Left renal pelvis (tissue), 4 donors: ENCODE measurements at places on chromosomes 12 and 14.

DNA sequence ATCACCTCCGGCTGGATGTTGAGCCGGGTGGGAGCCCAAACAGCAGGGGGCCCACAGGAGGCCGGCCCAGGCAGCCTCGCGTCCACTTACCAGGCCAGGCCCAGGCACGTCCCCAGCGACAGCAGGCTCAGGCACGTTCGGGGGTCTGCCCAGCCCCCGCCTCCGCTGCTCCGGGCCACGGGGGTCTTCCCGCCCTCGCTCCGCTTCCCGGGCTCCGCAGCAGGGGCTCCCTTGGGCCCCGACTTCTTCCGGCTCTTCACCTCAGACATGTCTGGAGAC is 216 bp downstream of the IKBIP start:
- DNase-seq: no peak

DNA sequence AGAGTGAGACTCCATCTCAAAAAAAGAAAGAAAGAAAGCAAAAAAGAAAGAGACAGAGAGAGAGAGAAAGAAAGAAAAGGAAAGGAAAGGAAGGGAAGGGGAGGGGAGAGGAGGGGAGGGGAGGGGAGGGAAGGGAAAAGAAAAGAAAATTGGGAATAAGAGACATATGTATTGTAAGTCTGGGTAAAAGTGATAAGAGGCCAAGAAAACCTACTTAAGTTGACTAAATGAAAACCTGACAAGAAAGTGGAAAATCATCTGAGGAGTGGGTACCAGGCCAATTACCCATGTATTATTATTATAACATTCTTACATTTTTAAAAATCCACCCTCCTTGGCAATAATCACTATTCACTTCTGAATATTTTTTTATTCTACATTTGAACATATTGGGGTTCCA is 46.0 kb downstream of the JKAMP start:
- DNase-seq: no peak

GRCh38 chr12:88816201-88816600 is 235.9 kb upstream of the KITLG start:
- no peak for DNase-seq

- no peak for DNase-seq
These were observed 208.4 kb downstream of the PAWR start for GRCh38 chr12:79482323-79482722.

GRCh38 chr12:110171186-110171538 is 47.0 kb downstream of the IFT81 start:
- DNase-seq: no peak

DNA sequence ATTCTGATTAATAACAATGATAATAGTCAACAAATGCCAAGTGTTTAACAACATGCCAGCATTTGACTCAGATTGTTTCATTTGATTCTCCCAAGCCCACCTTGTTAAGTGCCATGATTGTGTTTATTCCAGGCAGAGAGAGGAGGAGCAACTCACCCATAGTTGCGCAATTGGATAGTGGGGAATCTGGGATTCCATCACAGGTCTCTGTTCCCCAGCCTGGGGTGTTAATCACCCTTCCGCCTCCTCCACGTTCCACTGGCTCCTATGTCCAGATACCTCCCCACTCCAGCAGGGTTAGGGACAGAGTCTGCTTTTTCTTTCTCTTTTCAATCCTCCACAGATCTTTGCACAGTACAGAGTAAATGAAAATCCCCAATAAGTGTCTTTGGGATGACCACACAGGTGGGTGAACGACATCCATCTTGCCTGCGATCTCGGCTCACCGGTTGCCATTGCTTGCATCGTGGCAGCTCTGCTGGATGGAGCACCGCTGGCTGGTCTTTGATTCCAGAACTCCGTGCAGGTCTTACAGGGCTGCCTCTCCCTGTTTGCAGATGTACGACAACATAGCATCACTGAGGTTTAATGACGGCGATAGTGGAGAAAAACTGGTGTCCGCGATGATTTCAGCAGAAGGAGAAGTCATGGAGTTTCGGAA is 78.8 kb downstream of the DNAH10 start:
- DNase-seq: no peak

- no peak for DNase-seq
These were observed 313.1 kb downstream of the SLC6A15 start for GRCh38 chr12:84599539-84599938.

DNA sequence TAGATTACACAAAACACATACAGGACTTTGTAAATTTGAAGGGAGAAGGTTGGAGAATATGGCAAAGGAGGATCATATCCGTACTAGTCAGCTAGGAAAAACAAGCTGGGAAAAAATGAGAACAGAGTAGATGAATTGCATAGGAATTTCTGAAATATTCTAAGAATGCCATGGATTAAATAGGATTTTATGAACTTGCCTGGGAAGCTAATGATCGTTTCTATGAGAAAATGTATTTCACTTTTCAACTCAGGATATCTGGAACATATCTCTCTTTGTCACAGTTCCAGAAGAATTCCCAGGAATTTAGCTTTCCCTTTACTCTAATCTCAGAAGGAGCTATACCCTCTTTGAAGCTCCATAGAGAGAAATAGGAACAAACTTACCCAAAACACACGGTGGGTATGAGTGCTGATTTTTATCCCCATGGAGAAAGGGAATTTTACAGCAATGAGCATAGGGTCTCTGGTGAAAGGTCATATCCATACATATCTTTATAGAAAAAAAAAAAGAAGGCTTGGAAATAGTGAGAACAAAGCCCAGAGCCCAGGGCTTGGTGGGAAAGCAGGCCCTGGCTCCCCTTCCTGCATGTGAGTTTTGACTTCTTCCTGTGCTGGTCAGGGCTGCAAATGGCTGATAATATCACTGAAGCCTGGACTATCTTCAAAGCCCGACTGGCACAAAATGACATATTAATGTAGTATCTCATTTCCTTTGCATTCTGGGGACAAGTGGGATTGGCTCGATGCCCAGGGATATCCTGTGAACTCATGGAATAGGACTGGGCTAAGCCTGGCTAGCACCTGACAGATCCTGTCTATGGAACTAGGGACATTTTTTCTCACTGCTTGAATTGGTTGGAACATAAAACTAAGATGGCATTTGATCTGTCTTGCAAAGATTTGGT is 136.3 kb downstream of the AEBP2 start:
- DNase-seq: no peak

- DNase-seq: no peak
These were observed 25.4 kb downstream of the PPP4R3A start for GRCh38 chr14:91484744-91485143.

- DNase-seq: no peak
These were observed 47.7 kb downstream of the SPRING1 start for GRCh38 chr12:116689979-116690744.

DNA sequence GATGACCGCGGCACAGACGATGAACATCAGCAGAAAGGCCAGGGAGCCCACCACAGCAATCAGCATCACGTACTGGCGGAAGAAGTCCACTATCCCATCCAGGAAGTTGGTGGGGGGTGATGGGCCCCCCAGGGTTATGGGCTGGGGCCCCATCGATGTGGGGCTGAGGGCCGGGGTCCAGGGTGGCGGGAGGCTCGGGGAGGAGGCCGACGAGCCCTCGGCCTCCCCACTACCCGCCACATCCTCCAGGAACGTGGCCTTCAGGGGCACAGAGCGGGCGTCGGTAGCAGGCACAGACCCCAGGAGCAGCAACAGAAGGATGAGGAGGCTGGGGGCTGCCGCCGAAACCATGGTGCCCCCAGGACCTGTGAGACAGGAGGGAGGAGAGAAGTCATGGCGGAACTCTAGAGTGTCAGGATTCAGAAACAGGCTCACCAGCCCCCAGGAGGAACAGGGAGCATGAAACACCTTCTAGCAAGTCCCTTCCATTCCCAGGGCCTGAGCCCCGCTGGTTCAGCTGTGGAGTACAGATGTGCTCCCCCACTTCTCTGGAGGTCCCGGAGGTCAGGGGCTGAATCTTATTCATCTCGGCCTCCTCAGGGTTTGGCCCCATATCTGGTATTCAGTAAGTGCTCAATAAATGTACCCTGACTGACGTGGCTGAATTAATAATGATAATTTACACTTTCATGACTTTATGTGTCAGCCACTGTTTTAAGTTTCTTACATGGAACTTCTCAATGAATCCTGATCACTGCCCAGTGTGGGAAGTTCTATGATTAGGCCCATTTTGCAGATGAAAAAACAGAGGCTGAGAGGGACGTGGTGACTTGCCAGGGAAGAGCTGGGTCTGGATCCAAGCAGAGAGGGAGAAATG is 5.6 kb downstream of the TMEM119 start:
- DNase-seq: no peak

DNA sequence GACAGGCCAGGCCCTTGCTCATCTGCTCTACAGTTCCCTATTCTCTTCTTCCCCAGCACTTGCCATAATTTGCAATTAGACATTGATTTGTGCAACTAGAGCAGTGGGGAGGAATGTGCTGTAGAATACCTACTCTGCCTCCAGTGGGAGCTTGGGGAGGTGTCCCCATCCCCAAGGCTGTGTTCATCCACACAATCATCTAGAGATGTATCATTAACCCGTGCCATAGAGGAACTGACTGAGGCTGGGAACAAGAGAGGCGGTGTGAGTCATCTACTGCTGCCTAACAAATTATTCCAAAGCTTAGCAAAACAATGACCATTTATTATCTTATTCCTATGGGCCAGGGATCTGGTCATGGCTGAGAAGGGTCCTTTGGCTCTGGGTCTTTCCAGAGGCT is 5.1 kb upstream of the OTUB2 start:
- DNase-seq: no peak

- DNase-seq: no peak
These were observed 1206.6 kb upstream of the TMEM132C start for GRCh38 chr12:127060310-127060847.

- no peak for DNase-seq
These were observed 132.3 kb downstream of the ADGRD1 start for GRCh38 chr12:131085816-131086591.

GRCh38 chr12:10540776-10541205 is 35.1 kb downstream of the EIF2S3B start:
- no peak for DNase-seq

- DNase-seq: no peak
These were observed 1339.2 kb downstream of the AACS start for GRCh38 chr12:126404293-126404881.

GRCh38 chr12:122527478-122527944 is 462 bp downstream of the KNTC1 start:
- no peak for DNase-seq

DNA sequence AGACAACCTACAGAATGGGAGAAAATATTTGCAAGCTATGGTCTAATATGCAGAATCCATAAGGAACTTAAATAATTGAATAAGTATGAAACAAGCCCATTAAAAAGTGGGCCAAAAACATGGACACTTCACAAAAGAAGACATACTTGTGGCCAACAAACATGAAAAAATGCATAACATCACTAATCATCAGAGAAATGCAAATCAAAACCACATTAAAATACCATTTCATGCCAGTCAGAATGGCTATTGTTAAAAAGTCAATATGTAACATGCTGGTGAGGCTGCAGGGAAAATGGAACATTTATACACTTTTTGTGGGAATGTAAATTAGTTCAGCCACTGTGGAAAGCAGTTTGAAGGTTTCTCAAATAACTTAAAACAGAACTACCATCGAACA is 945.4 kb upstream of the FLRT2 start:
- no peak for DNase-seq

DNA sequence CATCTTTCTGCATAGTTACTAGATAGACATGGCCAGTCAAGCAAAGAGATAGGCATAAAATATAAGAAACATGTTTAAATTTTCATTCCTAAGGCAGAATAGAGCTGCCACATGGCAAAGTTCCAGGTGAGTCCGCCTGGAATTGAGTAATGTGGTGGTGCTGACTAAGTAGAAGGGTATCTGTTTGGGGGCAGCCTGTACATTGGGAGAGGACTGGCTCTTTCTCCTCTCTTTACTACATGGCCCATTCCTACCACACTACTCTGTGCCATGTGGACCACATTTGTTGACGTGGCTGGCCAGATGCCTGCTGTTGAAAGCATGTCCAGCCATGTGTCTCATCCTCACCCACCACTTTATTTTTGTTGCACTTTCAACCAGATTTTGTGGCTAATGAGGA is 354.0 kb downstream of the ETNK1 start:
- no peak for DNase-seq

DNA sequence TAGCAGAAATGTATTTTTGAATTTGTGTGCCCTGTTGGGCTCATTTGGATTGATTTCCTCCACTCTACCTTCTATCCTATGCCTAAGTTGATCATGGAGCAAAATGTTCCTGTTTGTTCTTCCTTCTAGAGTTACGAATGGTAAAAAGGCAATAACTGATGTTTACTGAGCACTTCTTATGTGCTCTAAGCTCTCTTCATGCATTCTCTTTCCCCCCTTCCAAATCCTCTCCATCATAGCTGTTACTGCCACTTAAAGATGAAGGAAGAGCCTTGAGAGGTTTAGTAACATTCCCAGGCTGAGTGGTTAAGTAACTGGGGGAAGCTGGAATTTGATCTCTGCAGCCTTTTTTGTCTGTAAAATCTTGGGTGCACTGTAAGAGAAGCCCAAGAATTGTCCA is 60.1 kb downstream of the CHST11 start:
- DNase-seq: no peak

DNA sequence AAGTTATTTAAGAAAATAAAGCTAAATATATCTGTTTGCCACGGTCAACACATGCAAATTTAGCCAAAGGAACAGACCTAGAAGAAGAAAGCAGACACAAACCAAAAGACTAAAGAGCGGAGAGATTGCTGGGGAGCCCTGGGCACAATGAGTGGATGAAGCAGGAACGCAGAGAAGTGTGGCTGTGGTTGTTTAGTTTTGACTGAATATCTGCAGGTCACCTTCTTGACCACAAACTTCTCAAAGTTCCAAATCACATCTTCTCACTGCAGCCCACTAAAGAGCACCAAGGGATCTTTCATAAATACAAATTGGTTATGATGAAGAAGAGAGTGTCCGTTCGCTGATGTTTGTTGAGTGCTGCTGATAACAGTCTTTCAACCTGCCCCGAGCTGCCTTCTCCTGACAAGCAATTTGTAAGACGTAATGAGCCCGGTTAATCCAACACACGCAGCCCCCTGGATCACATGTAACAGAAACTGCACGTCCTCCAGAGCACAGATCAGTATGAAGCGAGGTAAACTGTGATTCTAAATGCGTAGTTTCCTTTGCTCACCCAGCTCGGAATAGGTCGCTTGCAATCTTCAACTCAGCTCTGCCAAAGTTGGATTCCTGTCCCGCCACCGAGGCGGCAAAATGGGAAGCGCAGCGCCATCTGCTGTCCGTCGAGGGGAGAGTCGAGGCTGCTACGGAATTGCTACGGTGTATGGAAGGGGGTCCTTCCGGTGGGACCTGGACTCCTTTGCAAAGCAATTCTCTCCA is 120.8 kb downstream of the GXYLT1 start:
- peak; percentile 47 for DNase-seq

DNA sequence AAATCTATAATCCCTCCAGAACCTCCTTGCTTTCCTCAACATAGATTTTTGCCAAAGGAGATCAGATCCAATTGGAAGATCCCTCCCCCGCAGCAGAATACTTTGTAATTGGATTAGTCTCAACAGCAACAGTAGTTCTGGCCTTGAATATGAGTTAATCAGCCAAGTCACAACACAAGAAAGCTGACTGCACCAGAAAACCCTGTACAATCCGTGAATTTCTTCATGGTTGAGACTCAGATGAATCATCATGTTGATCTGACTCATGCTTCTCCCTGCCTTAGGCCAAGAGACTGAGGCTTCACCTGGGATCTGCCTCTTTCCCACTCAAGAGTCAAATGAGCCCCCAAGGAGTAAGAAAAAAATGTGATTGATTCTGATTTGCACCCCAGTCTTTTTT is 3.0 kb upstream of the METTL17 start:
- no peak for DNase-seq
